ENCODE measurements at places on chromosomes 2 and 18. TPM values are rescaled to one million over a fixed set of nuclear protein-coding genes. Genes with fewer than 3 reads are reported as not detected.

- DNase-seq = no peak
Observed at GRCh38 chr2:196802401-196802800, 2.9 kb upstream of the GTF3C3 start.

DNA sequence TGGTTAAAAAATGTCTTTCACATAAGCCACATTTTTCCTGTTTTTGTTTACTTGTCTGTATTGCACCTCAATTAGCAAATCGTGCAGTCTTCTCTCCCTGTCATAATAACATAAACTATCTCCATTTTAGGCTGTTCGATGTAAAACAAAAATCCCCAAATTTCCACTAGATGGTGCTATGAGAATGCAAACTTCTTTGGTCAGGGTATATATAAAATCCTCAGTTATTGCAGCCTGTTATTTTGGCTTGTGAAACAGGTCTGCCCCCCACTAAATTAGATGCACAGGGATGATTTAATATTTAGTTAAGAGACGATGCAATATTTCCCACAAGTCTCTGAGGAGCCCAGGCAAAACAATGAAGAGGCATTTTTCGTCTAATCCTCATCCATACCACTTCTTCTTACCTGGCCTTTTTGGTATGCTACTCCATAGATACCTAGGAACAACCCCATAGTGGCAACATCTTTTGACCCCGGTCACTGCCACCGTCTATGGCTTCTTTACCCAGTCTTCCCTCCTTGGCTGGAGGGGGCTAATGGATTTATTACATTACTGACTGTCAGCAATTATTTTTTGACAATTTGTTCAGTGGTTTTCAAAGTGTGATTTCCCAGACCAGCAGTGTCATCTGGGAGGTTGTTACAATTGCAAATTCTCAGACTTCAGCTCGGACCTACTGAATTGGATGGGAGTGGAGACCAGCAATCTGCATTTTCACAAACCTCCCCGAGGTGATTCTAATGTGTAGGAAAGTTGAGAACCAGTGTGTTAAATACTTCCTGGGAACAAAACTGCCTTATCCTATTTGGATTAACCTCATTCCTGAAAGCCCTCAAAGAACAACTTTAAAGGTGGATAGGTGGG, 117.4 kb upstream of the CWC22 start:
- DNase-seq = no peak

DNA sequence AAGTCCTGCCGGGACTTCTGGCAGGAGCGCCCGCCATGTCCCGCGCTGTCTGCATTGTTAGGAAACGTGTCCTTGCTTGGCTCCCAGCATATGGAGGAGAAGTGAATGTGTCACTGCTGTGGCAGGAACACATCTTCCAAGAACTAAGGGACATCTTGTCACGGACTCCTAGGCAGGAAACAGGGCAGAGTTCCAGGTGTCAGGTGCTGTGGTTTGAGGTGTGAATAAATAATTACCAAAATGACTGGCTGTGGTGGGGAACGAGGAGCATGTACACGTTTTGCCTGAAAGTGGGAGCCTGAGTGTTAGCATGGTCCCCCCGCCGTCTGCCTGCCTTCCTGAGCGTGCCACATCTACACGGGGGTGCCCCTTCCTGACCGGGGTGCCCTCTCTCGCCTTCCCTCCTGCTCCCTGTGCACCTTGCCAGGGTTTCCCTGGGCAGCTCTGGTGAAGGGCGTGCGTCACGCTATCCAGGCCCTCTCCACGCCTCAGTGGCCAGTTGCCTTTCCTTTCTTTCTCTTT, 237.5 kb downstream of the LDLRAD4 start:
- DNase-seq = no peak

DNA sequence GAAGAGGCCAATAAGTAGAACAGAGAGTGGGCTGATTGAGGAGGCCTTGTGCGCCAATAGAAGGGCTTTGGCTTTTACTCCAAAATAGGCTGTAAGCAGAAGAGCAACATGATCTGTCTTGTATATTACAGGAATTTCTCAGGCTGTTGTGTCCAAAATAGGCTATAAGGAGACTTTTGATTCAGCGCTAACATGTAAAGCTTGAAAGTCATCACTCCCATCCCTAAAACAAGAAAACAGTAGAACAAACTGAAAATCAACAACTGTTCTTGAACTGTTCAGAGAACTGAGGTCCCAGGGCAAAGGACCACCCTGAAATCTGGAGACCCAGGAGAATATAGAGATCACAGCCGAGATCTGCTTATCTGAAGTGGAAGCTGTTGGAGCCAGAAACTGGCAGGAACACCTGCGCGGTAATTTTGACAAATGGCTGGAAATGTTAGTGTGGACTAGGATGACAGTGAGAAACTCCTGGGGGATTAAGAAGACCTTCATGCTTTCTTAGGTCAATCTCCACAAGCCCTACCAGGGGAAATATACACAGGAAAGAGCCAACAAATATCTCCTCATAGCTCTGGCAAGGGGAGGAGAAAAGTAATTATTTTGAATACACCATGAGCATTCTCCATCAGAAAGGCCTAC, 258.6 kb downstream of the RBM43 start:
- DNase-seq = no peak

- no peak for DNase-seq
Observed at GRCh38 chr2:118510807-118511206, 336.6 kb downstream of the EN1 start.

Gene ABCB11
- total RNA-seq = not detected

Gene KATNAL2
- total RNA-seq = 0.53 TPM

Gene SCN2A
- not detected for total RNA-seq

Gene LMAN2L
- total RNA-seq = 4.7 TPM
